GM20000 (cell line): ENCODE measurements at places on chromosomes 16 and 17.

- no peak for DNase-seq
Observed at GRCh38 chr17:16438173-16438556, 22.8 kb downstream of the TRPV2 start.

- no peak for DNase-seq
Observed at GRCh38 chr16:16158741-16159374, 64.4 kb downstream of the ABCC6 start.

DNA sequence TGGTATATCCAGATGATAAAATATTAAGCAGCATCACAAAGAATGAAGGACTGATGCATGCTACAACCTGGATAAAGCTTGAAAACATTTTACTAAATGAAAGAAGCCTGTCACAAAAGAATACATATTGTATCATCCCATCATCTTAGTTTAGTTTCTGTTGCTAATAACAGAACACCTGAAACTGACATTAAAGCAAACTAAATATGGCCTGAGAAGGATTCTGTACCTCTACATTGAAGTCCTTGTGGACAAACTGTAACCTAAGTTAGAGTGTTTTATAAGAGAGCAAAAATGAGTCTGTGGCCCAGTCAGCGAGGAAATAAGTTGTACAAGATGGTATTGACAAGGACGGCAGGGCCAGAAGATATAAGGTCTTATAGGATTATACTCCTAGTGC, 261.0 kb upstream of the CPHXL start:
- no peak for DNase-seq

DNA sequence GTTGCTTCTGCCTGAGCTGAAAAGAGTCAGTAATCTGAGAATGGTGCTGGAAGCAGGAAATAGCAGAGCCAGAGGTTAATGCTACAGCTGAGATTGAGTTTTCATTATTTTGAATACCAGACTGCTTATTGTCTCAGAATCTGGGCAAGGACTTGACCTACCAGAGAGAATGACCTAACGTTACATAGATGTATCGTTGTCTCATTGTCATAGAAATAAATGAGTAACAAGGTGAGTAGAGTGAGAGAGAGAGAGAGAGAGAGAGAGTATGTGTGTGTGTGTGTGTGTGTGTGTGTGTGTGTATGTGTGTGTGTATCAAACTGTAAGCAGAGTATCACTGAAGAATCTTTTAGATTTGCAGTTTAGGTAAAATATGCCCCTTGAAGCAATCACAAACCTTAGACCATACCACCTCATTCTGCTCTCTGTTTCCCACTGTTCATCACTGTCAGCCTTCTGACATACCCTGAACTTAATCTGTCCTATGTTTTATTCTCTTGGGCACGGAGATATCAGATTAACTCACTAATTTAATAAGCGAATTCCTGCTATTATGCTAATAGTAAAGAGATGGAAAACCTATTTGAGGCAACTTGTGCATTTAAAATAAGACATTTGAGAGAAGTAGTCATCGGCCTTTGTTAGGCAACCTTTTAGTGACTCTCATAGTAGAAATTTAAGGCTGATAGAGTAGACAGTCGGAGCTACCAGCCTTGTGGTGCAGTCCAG, 87.8 kb downstream of the CYB561 start:
- no peak for DNase-seq

DNA sequence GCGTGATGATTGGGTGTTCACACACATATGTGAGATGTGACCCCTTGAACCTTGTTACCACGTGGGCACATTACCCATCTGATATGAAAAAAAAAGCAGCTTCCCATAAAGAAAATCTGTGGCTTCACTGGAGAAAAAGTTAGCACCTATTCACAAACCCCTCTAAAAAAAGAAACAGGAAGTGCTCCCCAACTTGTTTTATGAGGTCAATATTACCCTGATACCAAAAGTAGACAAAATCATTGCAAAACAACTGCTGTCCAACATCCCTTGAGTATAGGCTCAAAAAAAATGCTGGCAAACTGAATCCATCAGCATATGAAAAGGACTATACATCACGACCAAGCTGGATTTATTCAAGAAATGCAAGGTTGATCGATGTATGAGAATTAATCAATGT, 99.7 kb upstream of the RBL2 start:
- DNase-seq, result no peak

- DNase-seq, result no peak
Observed at GRCh38 chr17:78567991-78568390, 9.2 kb downstream of the DNAH17 start.
